NCI-H345 (cell line): ENCODE measurements at places on chromosomes 1 and 21.
A peak's percentile ranks its signal among the peaks of the same experiment; 100 is the strongest.

GRCh38 chr1:43430831-43431230, 22.9 kb downstream of the HYI start:
- no peak for DNase-seq

GRCh38 chr1:232111611-232112010, 485.0 kb downstream of the DISC1 start:
- DNase-seq = no peak

DNA sequence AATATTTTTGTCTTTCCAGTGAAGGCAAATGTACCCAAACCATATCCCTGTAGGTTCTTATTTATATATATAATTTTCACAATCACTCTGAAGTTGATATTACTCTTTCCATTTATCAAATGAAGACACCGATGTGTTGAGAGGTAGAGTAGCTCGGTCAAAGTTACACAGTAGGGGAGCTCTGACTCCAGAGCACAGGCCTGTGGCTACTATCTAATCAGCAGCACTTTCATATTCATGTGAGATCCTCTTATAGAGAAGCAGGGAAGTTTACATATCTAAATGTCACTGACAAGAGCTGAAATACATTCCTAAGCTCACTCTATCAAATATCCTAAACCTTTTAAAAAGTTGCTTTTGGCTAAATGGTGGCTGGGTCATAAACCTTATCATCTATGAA, 241.1 kb upstream of the B3GALT2 start:
- DNase-seq = no peak

- DNase-seq = no peak
Observed at GRCh38 chr1:198776602-198777029, 137.8 kb downstream of the PTPRC start.

DNA sequence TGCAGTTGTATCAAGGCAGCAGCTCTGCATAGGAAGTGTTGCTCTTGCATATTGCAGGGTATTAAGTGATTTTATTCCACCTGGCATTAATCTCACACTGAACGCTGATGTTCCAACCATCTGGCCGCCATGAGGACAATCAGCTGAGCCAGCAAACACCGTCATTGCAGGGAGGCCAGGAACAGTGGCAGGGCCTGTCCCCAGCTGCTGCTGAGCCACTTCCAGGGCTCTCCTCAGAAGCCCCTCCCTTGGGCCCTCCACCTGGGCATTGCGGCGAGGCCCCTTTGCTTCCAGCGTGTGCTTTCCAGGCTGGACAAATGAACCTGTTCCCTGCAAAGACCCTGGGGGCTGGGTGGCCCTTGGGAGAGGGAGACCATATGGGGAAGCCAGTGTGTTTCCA, 171.6 kb upstream of the C1orf174 start:
- DNase-seq = no peak

DNA sequence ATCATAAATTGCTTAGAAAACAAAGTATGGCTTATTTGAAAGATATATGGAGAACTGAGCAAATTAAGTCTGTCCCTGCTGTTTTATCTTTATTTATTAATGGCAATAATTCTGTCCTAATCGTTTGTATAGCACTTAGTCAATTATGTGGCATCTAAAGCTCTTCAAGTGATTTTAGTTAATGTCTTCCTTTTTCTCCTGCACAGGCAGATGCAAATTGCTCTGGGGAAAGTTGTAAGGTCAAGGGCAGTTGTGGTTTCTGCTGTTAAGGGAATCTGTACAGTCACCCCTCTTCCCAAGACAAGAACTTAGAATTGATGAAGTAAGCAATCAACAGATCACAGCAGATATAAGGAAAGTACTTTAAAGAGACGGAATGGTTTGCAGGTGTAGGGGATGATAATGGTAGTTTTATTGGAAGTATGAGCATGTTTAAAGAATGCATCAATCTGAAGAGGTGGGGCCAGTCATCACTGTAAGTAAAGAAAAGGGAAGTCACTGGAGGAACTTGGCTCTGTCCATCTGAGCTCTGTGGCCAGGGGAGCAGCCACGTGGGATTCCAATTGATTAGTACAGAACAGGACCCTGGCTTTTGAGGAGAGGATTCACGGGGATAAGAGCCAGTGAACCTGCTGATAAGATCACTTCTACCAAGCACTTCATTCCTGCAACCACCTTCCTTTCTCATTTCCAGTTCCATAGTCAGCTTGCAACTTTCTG, 116.0 kb upstream of the KCNJ6 start:
- no peak for DNase-seq

- DNase-seq = no peak
Observed at GRCh38 chr1:214632091-214632490, 29.1 kb downstream of the CENPF start.

- no peak for DNase-seq
Observed at GRCh38 chr21:46145840-46146691, 9.3 kb downstream of the FTCD start.

GRCh38 chr1:199336745-199337640, 690.5 kb upstream of the NR5A2 start:
- DNase-seq = no peak

DNA sequence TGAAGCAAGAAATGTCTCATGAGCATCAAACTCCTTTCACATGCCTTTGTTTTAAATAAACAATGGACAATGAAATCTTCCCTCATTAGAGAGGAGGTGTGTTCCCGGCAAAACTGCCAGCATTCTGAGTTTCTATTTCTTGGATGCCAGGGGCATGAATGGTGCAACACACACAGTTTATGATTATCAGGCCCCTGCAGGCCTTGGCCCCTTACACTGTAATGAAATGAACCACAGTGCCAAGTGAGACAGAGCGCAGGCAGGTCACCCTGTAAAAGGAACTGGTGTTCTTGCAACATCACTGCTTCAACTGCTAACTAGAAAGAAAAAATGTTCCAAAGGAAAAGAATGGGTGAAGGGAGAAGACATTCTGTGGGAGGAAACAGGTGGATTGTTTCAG, 3.8 kb upstream of the PIGC start:
- no peak for DNase-seq

GRCh38 chr21:41045534-41046268, 122.3 kb upstream of the BACE2 start:
- peak; percentile 94 for DNase-seq

GRCh38 chr21:44931137-44931500, 8.7 kb upstream of the SLX9 start:
- DNase-seq = peak; percentile 40
